Erythroblast (primary cell): ENCODE measurements at places on chromosomes 11 and 22.

GRCh38 chr11:102202972-102203371 lies 92.7 kb downstream of the YAP1 start:
- DNase-seq, result no peak

DNA sequence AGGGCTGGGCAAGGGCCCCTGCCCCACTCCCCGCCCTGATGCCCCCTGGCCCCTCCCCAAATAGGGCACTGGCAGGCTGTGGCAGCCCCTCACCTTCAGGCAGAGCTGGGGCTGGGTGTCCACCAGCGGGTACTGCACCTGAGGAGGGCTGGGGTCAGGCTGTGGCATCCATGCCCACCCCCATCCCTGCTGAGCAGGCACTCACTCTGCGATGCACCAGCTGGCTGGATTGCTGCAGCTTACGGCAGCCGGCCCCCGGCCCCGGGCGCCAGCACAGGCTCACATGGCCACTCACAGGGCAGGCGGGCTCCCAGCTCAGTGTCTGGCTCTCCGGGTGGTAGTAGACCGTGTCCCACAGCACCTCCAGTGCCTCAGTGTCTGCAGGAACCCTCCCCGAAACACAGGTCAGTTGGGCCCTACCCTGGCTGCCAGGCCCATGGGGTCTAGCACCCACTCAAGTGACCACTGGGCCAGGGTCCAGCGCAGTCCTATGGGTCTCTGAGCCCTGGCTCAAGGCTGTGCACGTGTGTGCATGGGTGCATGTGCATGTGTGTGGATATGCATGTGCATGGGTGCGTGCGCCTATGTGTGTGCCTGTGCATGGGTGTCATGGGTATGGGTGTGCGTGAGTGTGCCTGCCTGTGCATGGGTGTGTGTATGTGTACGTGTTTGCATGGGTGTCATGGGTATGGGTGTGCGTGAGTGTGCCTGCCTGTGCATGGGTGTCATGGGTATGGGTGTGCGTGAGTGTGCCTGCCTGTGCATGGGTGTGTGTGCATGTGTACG lies 14.4 kb downstream of the IL17REL start:
- no peak for DNase-seq

GRCh38 chr22:22090650-22091399 lies 108.2 kb upstream of the TOP3B start:
- no peak for DNase-seq

- no peak for DNase-seq
Measured at GRCh38 chr11:29171360-29171950, 845.4 kb downstream of the KCNA4 start.

- no peak for DNase-seq
Measured at GRCh38 chr11:66044757-66045156, 4.2 kb downstream of the GAL3ST3 start.

GRCh38 chr11:47164321-47164720 lies 12.4 kb downstream of the ARFGAP2 start:
- no peak for DNase-seq

DNA sequence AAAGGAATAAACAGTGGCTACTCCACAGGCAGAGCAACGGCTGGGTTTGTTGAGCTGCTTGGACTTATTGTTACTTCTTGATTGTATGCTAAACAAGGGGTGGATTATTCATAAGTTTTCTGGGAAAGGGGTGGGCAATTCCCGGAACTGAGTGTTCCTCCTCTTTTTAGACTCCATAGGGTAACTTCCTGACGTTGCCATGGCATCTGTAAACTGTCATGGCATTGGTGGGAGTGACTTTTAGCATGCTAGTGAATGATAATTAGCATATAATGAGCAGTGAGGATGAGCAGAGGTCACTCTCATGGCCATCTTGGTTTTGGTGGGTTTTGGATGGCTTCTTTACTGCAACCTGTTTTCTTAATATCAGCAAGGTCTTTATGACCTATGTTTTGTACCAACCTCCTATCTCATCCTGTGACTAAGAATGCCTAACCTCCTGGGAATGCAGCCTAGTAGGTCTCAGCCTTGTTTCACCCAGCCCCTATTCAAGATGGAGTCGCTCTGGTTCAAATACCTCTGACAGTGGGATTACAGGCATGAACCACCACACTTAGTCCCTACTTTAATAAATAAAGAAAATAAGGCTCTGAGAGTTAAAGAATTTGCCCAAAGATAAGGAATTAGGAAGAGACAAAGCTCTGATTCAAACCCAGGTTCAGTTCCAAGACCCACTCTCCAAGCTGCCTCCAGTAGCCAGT lies 65.6 kb upstream of the CLMP start:
- no peak for DNase-seq

- no peak for DNase-seq
Measured at GRCh38 chr11:7593481-7593880, 79.7 kb downstream of the PPFIBP2 start.
